ENCODE measurements at places on chromosomes 5 and 9.

GRCh38 chr9:99213197-99213596, 8.5 kb downstream of the ALG2 start:
- DNase-seq, result no peak

GRCh38 chr9:97536480-97536879, 35.0 kb downstream of the TMOD1 start:
- DNase-seq, result no peak

GRCh38 chr9:135357863-135358551, 121.6 kb upstream of the PPP1R26 start:
- DNase-seq, result no peak

DNA sequence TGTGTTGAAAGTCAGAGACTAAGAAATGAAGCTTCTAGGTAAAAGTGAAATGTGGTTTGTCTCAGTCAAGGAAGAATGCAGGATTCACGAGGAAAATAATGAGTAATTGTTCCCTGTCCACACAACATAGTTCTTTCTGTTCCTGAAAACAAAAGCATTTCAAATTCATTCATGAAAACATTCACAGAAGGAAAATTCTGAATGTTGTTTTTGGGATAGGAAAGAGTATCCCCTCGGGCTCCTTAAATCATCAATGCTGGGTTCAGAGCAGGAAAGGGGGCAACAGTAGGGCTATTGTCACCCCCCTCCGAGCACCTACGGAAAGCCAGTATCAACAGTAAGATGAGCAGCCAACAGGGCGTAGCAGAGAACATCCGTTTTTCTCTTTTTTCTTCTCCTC, 769.9 kb upstream of the ADAMTS16 start:
- DNase-seq, result no peak

- no peak for DNase-seq
Observed at GRCh38 chr5:140603734-140604133, 29.2 kb downstream of the CD14 start.

DNA sequence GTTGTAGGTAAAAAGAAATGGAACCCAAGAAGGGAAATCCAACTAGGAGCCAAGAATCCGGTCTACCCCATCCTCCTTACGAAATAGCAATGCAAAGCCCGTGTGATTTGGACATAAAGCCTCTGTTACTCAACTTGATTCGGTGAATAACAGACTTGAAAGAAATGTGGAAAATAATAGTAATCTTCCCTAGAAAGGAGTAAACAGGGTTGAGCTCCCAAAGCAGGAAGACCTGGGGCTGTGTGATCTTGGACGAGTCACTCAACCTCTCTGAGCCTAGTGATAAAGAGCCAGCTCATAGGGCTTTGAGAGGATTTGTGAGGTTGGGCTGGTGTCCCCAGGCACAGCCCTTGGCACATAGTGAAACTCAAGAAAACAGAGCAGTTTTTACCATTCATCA, 42.7 kb upstream of the IL17B start:
- DNase-seq, result peak; percentile 34

GRCh38 chr9:25827626-25828025, 149.4 kb upstream of the TUSC1 start:
- no peak for DNase-seq

DNA sequence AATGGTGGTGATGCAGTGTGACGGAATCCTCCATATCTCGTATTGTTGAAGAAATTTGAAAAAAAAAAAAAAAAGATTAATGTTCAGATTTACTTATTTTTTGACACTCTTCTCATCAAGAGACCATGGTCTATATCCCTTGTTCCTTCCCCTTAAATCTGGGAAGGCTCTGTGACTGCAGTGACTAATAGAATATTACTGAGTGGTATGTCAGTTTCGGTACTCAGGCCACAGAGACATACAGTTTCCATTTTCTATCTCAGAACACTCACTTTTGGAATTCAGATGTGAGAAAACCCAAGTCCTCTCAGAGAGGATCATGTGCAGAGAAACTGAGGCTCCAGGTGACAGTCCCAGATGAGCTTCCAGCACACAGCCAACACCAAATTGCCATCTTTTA, 1193.5 kb downstream of the DTWD2 start:
- DNase-seq, result no peak

DNA sequence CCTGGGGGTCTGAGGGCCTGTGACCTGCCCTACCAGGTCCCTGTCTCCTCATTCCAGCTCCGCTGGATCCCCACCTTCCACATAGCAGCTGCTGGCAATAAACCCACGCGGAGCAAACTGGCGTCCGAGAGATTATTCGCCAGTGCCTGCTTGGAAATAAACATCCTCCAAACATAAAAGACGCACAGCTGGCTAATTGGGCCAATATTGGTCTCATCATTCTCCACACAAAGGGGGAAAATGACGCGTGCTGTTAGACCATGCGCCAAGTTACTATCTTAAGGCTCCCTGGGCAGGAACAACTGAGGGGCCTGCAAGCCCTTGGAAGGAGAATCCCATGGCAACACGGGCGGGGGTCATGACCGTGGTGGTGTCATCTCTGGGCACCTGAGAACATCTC, 73.3 kb upstream of the SARDH start:
- no peak for DNase-seq

GRCh38 chr9:16870596-16871335, at the start of gene BNC2:
TSS of gene BNC2 (minus strand) at chr9:16870670. CDS start at chr9:16870648, 22 bp downstream.
- no peak for DNase-seq

DNA sequence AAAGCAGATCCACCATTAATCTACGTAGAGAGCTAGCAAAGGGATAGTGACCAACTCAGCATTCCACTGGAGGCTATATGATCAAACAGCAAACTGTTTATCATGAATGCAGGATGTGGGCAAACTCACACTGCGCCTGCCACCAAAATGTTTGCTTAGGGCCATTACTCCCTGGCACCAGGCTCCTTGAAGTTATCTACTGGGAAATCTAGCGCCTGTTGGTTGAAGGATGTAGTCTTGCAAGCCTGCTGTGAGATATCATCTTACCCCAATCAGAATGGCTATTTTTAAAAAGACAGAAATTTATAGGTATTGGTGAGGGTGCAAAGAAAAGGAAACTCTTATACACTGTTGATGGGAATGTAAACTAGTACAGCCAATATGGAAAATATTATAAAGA, 332.5 kb upstream of the RPS23 start:
- DNase-seq, result no peak

DNA sequence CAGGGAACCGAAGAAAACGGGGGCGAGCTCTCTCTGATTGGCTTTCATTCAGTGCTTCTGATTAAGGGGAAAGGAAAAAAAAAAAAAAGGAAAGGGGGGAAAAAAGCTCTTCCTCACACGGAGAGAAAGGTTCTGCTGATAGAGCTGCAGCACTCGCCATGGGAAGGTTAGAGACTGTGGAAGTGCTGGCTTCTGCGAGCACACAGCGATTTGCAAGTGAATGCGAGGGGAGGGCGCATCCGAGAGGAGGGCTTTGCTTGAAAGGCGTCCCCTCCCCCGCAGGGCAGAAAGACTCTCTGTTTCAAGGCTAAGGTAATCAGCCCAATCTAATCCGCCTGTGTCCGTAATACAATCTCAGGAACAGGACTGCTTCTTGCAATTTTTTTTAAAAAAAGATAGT, at the start of gene CDH10:
CDH10 (minus strand) TSS at position 218 of the 400 bp plus-strand sequence. CDS start 51,488 bp downstream, outside the sequence.
- DNase-seq, result peak; percentile 19

DNA sequence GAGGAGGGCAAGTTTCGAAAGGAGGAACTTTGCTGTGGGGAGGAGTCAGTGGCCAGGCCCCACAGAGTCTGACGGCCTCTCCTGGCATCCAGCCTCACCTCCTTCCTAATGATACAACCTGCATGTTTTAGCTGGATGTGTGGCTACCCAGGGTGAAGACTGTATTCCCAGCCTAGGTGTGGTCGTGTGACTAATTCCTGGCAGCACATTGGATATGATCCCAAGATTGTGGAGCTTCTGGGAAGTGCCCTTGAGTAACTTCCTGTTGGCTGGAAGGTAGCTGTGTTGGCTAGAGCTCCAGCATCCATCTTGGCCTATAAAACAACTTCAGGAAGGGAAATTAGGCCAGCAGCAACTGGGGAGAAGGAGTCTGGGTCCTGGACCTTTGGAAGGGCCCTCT, 19.0 kb upstream of the LPCAT1 start:
- DNase-seq, result peak; percentile 97

DNA sequence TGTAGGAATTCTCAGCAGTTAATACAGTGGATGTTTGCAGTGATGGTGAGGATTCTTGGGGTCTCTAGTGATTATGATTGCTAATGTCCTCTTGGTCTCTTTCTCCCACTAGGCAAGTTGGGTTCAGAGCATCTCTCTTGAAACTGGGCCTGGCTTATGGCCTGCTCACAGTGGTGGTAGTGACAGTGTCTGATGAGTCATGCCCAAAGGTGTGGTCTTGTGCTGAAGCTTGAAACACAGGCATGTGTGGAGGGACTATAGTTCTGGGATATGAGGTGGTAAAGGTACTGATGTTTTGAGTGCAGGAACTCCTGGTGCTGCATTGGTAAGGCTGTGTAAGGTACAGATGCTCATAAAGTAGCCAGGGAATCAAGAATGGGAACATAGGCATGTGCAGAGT, 231.1 kb downstream of the FAM170A start:
- DNase-seq, result peak; percentile 30

GRCh38 chr9:115764645-115765044, 388.9 kb upstream of the PAPPA start:
- no peak for DNase-seq

- DNase-seq, result peak; percentile 84
Observed at GRCh38 chr9:125763394-125763801, 16.2 kb downstream of the PBX3 start.

DNA sequence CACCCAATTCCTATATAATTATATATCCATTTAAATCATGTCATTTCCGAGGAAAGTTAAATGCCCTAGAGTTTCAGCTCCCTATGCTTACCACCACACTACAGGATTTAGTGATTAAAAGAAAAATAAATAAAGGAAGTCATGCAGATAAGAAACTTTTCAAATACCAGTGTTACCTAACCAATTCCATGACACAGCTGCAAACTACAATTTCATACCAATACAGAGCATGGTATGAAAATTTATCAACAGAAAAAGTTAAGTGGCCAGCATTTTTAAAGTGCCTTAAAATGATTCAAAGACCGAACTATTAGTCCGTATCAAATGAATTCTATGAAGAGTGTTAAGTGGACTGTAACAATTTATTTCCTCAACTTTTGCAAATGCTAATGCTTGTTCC, 35.9 kb downstream of the CEP120 start:
- no peak for DNase-seq

GRCh38 chr5:97538912-97539311, 355.9 kb upstream of the RIOK2 start:
- DNase-seq, result no peak

DNA sequence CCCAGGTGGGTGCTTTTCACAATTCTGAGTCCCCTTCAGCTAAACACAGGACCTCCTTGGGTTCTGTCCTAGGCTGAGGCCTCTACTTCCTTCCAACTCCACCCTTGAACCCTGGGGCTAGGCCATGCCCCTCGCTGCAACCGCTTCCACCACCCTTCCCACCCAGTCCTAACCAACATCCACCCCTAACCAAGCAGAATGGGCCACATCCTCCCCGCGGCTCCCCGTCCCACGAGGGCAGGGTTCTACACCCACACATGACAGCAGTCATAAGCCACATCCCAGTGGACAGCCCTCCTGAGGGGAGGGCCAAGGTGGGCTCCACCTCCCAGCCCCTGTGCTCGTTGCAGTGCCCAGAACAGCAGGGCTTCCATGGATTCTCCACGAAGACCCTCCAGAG, 65.8 kb downstream of the SHB start:
- no peak for DNase-seq

DNA sequence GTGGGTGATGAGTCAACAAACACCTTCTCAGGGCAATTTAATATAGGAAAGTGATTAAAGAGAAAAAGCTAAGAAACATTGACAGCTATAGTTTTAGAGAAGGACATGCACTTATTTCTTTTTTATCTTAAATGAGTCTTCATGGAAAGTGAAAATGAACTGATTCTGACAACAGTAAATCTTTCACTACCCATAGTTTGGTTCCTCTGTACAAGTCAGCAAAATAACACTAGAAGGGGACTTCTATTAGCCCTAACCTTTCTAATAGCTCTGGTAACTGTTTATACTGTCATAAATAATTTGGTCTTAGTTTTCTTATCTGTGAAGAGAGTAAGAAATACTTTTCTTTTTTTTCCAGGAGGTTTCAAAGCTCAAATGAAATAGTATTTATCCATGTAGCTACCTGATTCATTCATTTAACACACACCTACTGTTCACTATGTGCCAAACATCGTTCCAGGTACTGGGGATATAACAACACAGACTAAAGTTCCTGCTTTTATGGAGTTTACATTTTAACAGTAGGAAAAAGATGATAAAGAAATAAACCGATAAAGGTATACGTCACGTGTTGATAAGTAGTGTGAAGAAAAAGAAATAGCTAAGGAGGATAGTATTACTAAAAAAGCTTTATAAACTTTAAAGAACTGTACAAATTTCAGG, 148.2 kb downstream of the PCSK1 start:
- no peak for DNase-seq

DNA sequence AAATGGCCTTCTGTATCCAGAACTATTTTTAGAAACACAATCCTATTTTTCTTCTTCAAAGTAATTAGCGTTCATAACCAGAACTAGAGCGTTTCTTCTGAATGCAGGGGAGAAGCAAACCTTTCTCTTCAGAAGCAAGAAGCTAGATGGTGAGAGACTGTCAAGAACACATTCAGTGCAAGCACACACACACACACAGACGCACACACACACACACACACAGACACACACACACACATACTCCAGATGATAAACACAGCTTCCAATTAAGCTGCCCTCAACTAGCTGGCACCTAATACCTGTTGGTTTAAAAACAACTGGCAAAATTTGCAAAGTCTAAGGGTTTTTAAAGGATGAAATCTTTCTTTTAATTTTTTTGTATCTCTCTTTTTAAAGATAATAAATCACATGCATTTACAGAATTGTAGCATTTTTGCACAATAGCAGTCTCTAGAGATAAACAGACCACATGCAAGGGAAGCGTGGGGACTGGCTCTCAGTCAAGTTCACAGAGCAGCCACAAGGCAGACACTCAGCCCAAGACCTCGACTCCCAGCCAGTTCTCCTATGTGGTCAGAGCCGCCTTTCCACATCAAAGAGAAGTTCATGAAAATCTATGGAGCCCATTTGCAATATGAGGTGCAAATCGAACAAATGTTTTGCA, 138.5 kb downstream of the TTLL11 start:
- no peak for DNase-seq

GRCh38 chr5:74337984-74338310, 302.6 kb downstream of the ENC1 start:
- DNase-seq, result no peak

GRCh38 chr5:175826980-175827379, 44.4 kb upstream of the CPLX2 start:
- no peak for DNase-seq

Data from epithelial cell of esophagus (primary cell).